ENCODE measurements at places on chromosomes 5 and 9.

- no peak for DNase-seq
These were observed 35.6 kb upstream of the ANXA1 start for GRCh38 chr9:73116031-73116430.

DNA sequence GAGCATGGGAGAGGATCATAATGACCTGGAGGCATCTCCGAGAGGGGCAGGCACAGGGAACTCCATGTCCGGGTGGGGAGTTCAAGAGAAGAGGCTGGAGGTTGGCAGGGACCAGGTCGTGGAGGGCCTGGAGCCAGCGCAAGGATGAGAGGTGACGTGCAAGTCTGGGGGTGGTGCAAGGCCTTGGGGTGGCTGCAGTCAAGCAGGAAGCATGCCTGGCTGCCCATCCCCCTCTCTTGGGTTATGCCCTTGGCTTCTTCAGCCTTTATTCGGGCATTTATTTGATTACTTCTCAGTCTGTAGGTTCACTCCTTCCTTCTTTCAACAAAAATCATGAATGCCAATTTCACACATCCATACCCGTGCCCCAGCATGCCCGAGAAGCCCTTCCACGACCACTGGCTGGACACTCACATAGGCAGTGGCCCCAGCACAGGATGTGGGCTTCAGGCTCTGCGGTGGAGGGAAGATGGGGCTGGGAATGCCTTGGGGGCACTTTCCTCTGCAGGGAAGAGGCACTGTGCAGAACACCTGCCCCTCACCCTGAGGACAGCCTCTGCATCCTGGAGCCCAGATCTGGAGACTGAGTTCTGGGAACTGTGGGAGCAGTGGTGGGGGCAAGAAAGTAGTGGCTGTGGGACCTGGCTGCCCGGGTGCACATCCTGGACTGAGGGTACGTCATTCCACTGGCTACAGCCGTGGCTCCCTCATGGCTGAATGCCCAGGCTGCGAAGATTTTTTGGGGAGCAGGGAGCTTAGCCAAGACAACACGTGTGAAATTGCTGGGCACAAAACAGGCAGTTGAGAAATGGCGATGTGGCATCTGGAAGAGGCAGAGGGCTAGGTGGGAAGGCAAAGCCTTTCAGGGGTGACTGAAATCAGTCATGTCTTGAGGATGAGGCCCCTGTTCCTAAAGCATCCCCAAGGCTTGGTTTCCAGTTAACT, 38.6 kb downstream of the CRB2 start:
- DNase-seq = no peak

- no peak for DNase-seq
These were observed 36.5 kb upstream of the CEP72 start for GRCh38 chr5:575636-576035.

- DNase-seq = no peak
These were observed 8.3 kb upstream of the RCL1 start for GRCh38 chr9:4784403-4784802.

DNA sequence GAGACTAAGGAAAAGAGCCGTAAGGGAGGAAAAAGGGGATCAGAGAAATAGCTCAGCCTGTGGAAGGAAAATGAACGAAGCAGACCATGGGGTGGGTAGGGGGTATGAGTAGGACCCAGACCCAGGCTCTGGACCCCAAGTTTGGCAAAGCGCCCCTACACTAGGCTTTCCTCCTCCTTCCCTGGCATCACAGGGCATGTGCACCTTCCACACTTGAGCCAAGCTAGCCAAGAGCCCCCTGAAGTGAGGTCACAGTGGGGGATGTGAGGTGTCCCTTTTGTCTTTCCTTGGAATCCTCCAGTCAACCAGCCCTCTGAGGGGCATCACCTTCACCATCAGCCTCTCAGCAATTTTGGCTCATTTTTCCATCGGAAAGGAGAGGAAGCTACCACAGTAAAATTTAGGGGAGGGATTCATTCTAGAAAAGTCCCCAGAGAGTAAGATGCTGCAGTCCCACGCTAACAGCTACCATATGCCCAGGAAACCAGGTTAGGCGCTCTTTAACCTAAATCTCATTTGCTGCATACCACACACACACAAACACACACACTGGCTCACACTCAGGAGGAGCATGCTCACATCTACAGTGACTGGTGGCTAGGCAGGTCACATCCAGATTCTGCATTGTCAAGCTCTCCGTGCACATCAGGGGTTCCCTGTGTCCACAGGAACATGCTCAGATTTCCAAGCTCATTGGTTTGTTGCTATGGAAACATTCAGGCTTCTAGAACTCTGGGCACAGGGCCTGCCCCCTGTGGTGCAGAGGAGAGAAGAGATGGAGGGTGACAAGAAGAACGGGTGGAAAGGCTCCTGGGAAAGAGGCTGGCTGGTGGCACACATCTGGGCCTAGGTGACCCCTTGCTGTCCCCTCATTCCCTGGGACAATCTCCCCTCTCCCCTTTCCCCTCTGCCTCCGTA, 9.9 kb downstream of the REEP2 start:
- no peak for DNase-seq

GRCh38 chr9:128405077-128405779, 15.4 kb upstream of the CERCAM start:
- DNase-seq = no peak

DNA sequence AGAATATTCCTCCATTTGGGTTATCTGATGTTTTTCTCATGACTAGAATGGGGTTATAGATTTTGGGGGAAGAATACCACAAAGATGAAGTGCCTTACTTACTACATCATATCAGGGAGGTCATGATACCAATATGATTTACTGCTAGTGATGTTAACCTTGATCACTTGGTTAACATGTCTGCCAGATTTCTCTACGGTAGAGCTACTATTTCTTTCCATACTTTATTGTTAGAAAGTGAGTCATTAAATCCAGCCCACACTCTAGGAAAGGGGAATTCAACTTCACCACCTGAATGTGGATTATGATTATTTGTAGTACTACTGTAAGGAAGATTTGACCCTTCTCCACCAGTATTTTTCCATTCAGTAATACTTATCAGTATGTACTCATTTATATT, 64.7 kb downstream of the UBE2R2 start:
- DNase-seq = no peak

GRCh38 chr5:143182901-143183820, 220.3 kb downstream of the NR3C1 start:
- DNase-seq = peak; percentile 38

GRCh38 chr5:179764056-179764455, 29.7 kb upstream of the LTC4S start:
- no peak for DNase-seq

DNA sequence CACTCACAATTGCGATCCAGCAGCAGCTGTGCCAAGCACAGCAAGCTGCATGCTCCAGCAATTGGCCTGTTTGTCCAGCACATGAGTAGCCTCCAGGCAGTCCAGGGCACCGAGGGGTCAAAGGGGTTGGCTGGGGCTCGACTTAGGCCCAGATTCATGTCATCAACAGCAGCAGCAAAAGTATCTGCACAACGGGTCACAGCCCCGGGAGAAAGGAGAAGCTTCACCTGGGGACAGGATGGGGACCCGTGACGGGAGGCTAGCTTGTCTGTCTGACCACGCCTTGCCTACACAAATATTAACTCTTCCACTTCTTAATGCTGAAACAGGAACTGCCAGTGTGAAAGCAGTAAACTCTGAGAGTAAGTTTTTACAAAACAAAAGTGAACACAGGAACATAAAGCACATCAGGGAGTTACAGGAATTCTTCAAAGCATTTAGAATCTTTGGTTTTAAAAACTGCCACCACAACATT, 191.2 kb downstream of the PIK3R1 start:
- peak; percentile 25 for DNase-seq

DNA sequence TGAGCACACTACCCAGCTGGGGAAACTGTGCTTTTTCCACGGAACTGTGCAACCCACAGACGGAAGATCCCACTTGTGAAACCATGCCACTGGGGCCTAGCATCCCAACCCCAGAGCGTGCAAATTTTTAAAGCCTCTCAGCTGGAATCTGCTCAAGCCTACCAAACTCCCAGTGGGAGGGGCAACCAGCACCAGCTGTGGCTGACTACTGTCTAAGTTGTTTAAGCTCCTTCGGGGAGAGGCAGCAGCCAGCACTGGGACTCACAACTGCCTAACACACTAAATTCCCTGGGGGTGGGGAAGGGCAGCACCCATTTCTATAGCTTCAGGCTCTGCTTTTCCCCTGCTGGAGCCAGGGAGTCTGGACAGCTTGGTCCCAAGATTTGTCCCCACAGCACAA, 287.6 kb upstream of the MSX2 start:
- no peak for DNase-seq

DNA sequence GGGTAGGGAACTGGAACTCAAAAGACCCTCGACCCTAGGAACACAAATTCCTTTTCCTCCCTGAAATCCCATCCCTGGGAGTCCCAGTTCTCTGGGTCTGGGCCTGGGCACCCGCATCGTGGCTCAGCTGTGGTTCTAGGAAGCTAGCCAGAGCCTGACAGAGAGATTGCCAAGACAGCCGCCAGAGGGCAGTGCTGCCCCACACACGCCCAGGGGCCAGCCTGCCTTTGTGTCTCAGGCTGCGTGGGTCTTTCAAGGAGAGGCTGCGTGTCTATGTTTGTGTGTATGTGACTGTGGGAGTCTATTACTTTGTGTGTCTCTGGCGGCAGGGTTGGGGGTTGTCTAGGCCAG, 32.0 kb upstream of the TTLL11 start:
- peak; percentile 74 for DNase-seq

- peak; percentile 43 for DNase-seq
These were observed 747 bp downstream of the LRSAM1 start for GRCh38 chr9:127451858-127452656.

DNA sequence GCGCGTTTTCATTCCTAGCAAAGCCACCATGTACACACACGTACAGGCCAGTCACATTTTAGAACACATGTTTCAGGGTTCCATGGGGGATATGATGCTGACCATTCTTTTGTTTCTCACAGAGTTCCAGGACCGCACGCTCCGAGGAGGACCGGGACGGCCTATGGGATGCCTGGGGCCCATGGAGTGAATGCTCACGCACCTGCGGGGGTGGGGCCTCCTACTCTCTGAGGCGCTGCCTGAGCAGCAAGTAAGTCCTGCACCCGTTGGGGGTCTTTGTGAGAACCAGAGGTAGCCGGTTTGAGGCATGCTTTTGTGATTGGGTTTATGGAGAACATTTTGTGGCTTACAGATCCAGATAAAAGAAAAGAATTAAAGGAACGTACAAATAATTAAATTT, 30.8 kb downstream of the ADAMTSL1 start:
- DNase-seq = no peak

Data from CD4-positive, alpha-beta T cell treated with Interleukin-1 beta for 1 hour (primary cell).